ENCODE measurements at places on chromosomes 12 and 14.

DNA sequence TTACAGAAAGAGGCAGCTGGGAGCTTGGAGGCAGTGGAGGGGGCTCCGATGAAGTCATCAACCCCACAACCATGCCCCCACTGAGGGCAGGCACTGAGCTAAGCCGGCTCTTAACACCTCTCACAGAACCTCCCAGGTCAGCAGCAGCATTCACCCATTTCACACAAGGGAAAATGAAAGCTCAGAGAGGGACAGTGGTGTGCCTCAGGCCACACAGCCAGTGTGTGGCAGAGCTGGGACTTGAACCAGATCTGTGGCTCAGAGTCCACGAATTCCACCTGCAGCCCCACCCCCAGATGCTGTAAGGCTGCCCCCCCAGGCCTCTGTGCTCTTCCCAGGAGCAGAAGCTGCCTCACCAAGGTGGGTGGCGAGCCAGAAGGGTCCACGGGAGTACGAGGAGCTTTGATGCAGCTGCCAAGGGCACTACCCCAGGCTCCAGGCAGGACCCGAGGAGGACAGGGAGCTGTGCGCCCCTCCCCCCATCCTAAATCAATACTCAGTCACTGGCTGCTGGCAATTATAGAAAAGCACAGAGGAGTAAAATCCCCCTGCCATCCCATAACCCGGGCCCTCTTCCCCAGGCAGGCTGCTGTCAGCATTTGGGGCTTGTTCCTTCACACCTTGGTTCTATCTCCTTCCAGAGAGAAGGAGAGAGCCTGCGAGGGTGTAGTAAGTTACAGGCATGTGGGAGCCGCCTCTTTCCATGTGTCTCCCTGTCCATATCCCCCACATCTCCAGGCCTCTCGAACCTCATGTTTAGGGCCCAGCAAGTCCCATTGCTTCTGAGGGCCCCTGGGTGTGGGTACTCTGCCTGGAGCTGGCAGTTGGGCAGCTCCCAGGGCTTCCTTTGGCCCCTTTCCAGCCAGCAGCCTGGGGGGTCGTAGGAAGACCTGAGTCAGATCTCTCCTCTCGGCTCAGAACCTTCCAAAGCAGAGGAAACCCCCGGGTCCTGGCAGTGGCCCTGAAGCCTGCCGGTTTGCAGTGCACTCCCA is 47.6 kb downstream of the FAM222A start:
- DNase-seq = no peak

- DNase-seq = peak; percentile 51
Measured at GRCh38 chr14:104341532-104342434, 203.4 kb downstream of the KIF26A start.

DNA sequence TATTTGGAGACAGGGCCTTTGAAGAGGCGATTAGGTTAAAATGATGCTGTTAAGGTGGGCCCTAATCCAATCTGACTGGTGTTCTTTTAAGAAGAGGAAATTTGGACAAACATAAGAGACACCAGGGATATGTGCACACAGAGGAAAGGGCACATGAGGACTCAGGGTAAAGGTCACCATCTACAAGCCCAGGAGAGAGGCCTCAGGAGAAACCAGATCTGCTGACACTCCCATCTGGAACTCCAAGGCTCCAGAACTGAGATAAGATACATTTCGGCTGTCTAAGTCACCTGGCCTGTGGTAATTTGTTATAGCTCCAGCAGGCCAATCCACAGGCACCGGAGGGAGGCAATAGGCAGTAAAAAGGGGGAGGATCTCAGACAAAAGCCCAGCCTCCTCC is 48.6 kb downstream of the KICS2 start:
- no peak for DNase-seq

DNA sequence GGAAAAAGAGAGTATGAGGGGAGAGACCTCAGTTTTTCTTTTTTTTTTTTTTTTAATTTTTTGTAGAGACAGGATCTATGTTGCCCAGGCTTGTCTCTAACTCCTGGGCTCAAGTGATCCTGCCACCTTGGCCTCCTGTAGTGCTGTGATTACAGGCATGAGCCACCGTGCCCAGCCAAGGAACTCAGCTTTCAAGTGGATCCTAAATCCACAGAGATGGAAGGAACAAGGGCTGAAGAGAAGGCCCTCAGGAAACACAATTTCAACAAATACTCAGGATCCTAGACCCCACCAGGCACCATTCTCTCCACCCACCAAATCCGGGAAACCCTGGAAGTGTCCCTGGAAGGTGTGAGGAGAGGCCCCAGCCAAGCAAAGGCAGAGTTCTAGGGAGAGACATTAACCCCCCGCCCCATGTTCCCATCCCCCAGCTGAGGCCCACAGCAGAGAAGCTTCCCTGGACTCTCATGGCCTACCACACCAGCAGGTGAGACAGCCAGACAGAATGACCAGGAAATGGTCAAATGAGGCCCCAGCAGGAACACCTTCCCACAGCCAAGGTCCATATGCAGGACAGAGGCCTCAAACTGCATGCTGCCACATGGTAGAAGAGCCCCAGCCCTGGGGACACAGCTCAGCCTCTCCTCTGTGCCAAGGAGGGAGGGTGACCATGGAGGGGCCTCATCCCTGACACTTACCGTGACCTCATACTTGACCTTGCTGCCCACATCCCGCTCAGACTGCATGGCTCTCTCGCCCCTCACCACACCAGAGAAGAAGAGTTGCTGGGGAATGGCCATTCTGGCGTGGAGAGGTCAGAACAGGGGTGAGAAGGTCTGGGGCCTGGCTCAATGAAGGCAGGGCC is 14.1 kb downstream of the ITGA7 start:
- DNase-seq = no peak

- no peak for DNase-seq
Measured at GRCh38 chr14:61147831-61148549, 133.1 kb downstream of the TMEM30B start.
